ENCODE measurements at places on chromosomes 13 and 19. TPM values are rescaled to one million over a fixed set of nuclear protein-coding genes. Genes with fewer than 3 reads are reported as not detected.

SBK3 gene
- total RNA-seq = 1.5 TPM

ZNF578 gene
- total RNA-seq = not detected

ALOX5AP gene
- 9.7 TPM for total RNA-seq

KLK8 gene
- not detected for total RNA-seq

GPR18 gene
- not detected for total RNA-seq

CEACAM6 gene
- total RNA-seq = 18.6 TPM

FTL gene
- 17,895 TPM for total RNA-seq

FGF14 gene
- not detected for total RNA-seq

ZIC2 gene
- total RNA-seq = 6.5 TPM

BST2 gene
- total RNA-seq = not detected

PGLYRP2 gene
- total RNA-seq = not detected

IRGC gene
- not detected for total RNA-seq

LGI4 gene
- total RNA-seq = 0.28 TPM

SLC7A9 gene
- 0.28 TPM for total RNA-seq

TMIGD2 gene
- total RNA-seq = not detected

IL4I1 gene
- total RNA-seq = 1.0 TPM

KCTD4 gene
- total RNA-seq = not detected

C1QTNF9B gene
- not detected for total RNA-seq

IFNL2 gene
- total RNA-seq = not detected

CACNG8 gene
- 0.99 TPM for total RNA-seq

ZNF43 gene
- 3.3 TPM for total RNA-seq

ZNF582 gene
- total RNA-seq = 1.1 TPM

MKNK2 gene
- 57.8 TPM for total RNA-seq

PGLYRP1 gene
- not detected for total RNA-seq

CEACAM8 gene
- total RNA-seq = not detected

NOP53 gene
- total RNA-seq = 238 TPM

GZMM gene
- 0.45 TPM for total RNA-seq

CACNG6 gene
- total RNA-seq = 12.8 TPM

GFY gene
- 0.16 TPM for total RNA-seq

PLK5 gene
- total RNA-seq = not detected

TJP3 gene
- total RNA-seq = 0.69 TPM

ZNF556 gene
- 0.02 TPM for total RNA-seq

STOML3 gene
- total RNA-seq = not detected

SMIM44 gene
- not detected for total RNA-seq

ZNF101 gene
- total RNA-seq = 3.6 TPM

DHPS gene
- total RNA-seq = 43.8 TPM

CEACAM4 gene
- total RNA-seq = not detected

PDE4C gene
- total RNA-seq = 0.20 TPM

Measured in A549 treated with Hydrocortisone at 1 μM for 4 hours (cell line).